Caco-2 (cell line): ENCODE measurements at places on chromosomes 7 and 10. TPM values are rescaled to one million over a fixed set of nuclear protein-coding genes. Genes with fewer than 3 reads are reported as not detected.

DNA sequence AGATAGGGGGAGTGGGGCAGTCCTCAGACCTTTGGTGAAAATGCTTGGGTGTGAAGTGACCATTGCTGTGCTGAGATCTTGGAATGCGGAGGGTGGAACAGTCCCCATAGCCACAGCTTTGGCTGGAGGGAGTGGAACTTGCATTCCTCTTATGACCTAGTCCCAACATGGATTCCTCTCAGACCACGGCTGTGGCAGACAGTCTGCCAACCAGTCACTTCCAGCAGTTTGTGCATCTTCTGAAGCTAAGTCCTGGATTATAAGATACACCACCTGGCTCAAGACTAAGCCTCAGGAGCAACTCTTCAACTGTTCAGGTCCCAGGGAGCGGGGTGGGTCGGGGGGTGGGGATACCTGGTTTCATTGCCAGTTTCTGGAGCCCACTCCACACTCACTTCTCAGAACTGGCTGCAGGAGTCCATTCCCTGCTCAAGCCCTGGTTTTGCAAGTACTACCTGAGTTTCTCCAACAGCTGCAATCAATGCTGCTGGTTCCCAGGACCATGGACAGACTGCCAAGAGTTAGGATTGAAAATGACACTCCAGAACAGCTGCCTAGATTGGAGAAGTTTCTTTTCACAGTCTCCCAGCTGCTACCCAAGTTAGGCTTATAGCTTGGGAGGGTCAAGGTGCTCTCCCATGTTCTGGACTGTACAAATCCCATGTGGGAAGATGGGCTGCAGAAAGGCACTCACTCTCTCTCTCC lies 29.1 kb upstream of the DGKB start:
- no peak for DNase-seq

- DNase-seq: no peak
These were observed 308.4 kb downstream of the C7orf25 start for GRCh38 chr7:42603496-42603895.

GRCh38 chr10:6393168-6393567 lies 186.9 kb downstream of the PRKCQ start:
- DNase-seq: no peak

GRCh38 chr7:1233333-1234048 lies 819 bp downstream of the UNCX start:
- no peak for DNase-seq

- DNase-seq: no peak
These were observed 1005.6 kb downstream of the LRMDA start for GRCh38 chr10:76436981-76437380.

GRCh38 chr10:83543691-83544462 lies 595.4 kb upstream of the GHITM start:
- DNase-seq: no peak

DNA sequence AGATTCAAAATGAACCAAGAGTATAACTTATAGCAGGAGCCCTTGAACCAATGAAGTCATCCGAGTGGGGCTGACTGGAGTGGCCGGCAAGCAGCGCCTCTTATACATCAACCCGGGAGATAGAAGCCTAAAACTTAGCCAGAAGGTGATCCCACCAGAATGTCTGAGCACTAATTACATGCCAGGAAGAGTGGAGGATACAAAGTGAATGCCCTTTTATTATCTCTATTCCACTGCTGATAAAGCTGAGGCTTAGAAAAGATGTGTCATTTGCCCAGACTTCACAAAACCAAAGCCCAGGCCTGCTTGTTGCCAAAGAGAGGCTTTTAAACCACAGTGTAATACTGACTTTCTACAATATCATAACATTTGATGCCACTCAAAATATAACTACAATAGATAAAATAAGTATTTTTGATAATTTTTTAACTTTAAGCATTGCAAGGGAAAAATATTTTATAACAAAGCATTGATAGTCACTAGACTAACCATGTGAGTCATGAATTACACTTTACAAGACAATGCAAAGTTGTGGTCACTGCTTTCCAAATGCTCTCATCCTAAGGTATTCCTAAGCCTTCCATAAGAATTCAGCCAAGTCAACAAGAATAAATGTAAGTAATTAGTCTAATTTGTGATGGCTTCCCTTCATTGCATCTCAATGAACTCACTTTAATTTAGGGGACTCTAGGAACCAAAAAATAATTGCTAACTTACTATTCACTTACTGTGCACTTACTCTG lies 58.6 kb upstream of the ARID5B start:
- no peak for DNase-seq

GRCh38 chr10:72846238-72846637 lies 47.3 kb upstream of the OIT3 start:
- DNase-seq: no peak

GRCh38 chr7:143393267-143394041 lies 12.3 kb downstream of the ZYX start:
- no peak for DNase-seq

Gene DIP2C
- total RNA-seq: 11.2 and 11.4 TPM in 2 replicates
